Activated T-helper 1 cell treated with anti-CD3 and anti-CD28 coated beads, Interleukin-12 subunit alpha, Interleukin-12 subunit beta, Interleukin-2, Interleukin-4 antibody, amounts not matched to agents 30 ng/mL and 10 ng/mL and 1 ng/mL, durations not matched to agents 14 hours and 24 hours and 36 hours (primary cell): ENCODE measurements at places on chromosomes 5 and 9. TPM values are rescaled to one million over a fixed set of nuclear protein-coding genes. Genes with fewer than 3 reads are reported as not detected.

- H3K27ac ChIP-seq = no peak overlapping the region
- H3K4me1 ChIP-seq = peaks cover 68% of the 10 kb centered on the region
- H3K27me3 ChIP-seq = no peaks in the 10 kb centered on the region
- DNase-seq = no peak
- no peak overlapping the region for H3K4me3 ChIP-seq
- H3K36me3 ChIP-seq = peaks cover 15% of the 10 kb centered on the region
Observed at GRCh38 chr5:82364497-82364896, 86.3 kb upstream of the RPS23 start.

DNA sequence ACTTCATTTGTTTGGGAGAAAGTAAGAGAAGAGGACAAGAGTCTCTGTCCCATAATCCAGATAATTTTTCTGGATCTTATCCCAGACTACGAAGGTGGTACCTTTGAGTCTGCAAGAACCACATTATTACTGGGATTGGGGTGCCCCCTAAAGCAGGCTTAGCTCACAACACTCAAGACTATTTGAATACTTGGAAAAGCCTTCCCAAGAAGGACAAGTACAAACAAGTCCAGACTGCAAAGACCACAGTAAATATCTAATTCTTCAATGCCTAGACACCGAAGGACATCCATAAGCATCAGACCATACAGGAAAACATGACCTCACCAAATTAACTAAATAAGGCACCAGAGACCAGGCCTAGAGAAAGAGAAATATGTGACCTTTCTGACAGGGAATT lies 40.2 kb upstream of the TMED7 start:
- H3K36me3 ChIP-seq = peaks cover 1% of the 10 kb centered on the region
- H3K27me3 ChIP-seq = peaks cover 24% of the 10 kb centered on the region
- no peaks in the 10 kb centered on the region for H3K4me1 ChIP-seq
- no peak overlapping the region for H3K4me3 ChIP-seq
- no peak for DNase-seq

GRCh38 chr9:33703430-33704102 lies 91.8 kb upstream of the PRSS3 start:
- no peaks in the 10 kb centered on the region for H3K4me1 ChIP-seq
- H3K36me3 ChIP-seq = no peaks in the 10 kb centered on the region
- peaks cover 10% of the 10 kb centered on the region for H3K27me3 ChIP-seq
- no peak overlapping the region for H3K4me3 ChIP-seq
- H3K27ac ChIP-seq = no peak overlapping the region

DNA sequence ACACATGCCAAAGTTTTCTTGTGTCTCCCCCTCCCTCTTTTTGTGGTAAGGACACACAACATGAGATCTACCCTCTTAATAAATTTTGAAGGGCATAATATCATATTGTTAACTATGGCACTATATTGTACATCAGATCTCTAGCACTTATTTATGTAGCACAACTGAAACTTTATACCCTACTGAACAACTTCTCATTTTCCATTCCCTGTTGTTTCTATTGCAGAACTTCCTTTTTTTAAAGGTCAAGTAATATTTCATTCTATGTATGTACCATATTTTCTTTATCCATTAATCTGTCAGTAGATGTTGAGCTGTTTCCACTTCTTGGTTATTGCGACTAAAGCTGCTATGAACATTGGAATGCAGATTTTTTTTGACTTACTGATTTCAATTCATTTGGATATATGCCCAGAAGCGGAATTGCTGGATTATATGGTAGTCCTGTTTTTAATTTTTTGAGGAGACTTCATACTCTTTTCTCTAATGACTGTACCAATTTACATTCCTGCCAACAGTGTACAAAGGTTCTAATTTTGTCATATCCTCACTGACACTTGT lies 305.3 kb downstream of the PRR16 start:
- DNase-seq = no peak
- no peaks in the 10 kb centered on the region for H3K4me1 ChIP-seq
- H3K27me3 ChIP-seq = no peaks in the 10 kb centered on the region
- no peak overlapping the region for H3K4me3 ChIP-seq
- H3K27ac ChIP-seq = no peak overlapping the region
- no peaks in the 10 kb centered on the region for H3K36me3 ChIP-seq

DNA sequence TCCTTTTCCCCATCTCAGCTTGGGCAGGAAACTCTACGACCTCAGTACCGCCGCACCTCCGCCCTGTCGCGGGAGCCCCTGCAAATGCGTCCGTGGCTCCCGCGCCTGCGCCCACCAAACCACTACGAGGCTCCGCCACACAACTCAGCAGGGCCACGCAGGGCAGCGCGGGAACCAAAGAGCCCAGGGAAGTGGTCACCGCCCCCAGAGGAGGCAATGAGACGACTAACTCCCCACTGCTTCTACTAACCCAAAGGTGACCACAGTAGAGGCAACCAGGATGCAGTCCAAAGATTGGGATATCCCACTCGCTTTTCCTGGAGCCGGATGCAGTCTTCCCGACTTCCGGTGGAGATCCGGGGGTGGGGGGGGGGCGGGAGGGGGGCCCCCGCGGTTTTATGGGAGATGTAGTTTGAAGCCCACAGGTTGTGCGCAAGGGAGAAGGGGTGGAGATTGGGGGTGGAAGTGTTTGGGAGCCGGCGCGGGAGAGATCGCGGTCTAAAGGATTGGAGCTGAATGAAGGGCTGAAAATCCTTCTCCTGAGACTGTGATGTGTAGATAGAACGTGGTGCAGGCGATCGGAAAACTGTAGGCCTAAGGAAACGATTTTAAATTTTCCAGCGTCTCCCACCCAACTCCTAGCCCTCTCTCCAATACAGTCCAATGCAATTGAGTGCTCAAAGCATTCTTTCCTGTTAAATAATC lies at the start of gene NUDT12:
Gene NUDT12, minus strand, starts transcription at position 337 of the 705 bp plus-strand sequence. CDS start 2,541 bp downstream, outside the sequence.
- no peak within 1 kb of the TSS for H3K27ac ChIP-seq
- H3K4me3 ChIP-seq = peak within 1 kb of the TSS; percentile 85
- peak; percentile 4 for DNase-seq
- peaks cover 12% of the 10 kb centered on the region for H3K4me1 ChIP-seq
- H3K27me3 ChIP-seq = peaks cover 3% of the 10 kb centered on the region
- H3K36me3 ChIP-seq = no peaks in the 10 kb centered on the region

DNA sequence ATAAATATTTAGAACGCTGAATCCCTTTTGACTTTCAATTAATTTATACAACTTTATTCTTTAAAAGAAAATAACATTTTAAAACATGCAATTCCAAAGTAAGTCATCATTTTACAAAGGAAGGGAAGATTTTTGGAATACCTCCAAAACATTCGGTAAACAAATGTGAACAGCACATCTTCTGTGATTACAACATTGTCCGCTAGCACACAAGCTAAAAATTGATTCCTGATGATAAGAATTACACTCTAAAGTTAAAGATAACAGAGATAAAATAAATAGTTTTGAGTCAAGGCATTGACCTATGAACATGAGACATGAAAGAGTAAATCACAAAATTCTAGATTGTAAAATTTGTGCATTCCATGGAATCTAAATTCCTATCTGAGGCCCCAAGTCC lies 56.2 kb upstream of the TRAF1 start:
- H3K27me3 ChIP-seq = peaks cover 18% of the 10 kb centered on the region
- H3K27ac ChIP-seq = no peak overlapping the region
- H3K4me1 ChIP-seq = no peaks in the 10 kb centered on the region
- no peaks in the 10 kb centered on the region for H3K36me3 ChIP-seq

GRCh38 chr9:120571443-120572257 lies 8.3 kb downstream of the CDK5RAP2 start:
- H3K27me3 ChIP-seq = no peaks in the 10 kb centered on the region
- peaks cover 40% of the 10 kb centered on the region for H3K36me3 ChIP-seq
- H3K4me1 ChIP-seq = peaks cover 21% of the 10 kb centered on the region
- H3K4me3 ChIP-seq = no peak overlapping the region
- DNase-seq = no peak

DNA sequence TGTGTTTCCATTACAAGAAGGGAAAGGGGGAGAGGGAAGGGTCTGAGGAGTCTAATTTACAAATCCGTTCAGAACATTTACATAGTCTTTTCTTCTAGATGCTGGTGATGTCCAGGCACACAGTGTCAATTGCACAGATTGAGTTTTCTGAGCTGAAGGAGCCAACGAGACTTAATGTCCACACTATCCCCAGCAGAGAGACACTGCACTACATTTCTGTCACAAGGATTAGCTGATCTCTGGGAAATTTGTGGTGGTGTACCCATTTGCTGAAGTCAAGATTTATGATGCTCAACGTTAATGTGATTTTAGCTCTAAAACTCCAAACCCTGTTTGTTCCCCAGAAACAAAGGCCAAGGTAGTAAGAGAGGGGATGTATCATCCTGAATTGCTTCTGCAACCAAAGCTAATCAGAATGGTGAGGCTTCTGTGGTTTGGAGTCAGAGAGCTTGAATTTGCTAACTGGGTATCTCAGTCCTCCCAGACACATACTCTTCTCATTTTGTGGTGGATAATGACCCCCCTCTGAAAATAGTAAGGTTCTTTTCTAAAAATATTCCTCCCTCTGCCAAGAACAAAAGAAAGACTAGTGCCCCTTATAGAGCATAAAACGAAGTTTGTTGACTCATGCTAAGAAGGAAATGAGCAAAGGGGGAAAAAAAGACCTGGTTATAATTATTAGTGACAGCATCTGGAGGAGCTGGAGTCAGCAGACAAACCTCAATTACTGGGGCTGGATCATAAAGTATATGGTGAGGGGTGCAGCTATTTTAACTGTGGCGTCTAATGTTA lies 416.9 kb downstream of the PSAT1 start:
- no peaks in the 10 kb centered on the region for H3K36me3 ChIP-seq
- no peak overlapping the region for H3K27ac ChIP-seq
- no peak for DNase-seq
- no peaks in the 10 kb centered on the region for H3K27me3 ChIP-seq
- no peak overlapping the region for H3K4me3 ChIP-seq
- H3K4me1 ChIP-seq = no peaks in the 10 kb centered on the region

Gene PCDHGC3
- 0.31 and 0.32 TPM in 2 replicates for total RNA-seq

Gene MYOZ3
- 0.49 and 0.51 TPM in 2 replicates for total RNA-seq

Gene BTNL3
- total RNA-seq = not detected in 2 replicates

Gene ASPN
- not detected in 2 replicates for total RNA-seq

Gene PCDHB11
- total RNA-seq = not detected in 2 replicates

Gene VCAN
- total RNA-seq = 0.05 TPM in 2 replicates
